H1 (cell line): ENCODE measurements at places on chromosomes 11 and 22.

GRCh38 chr11:97398246-97398645 lies 1008.4 kb downstream of the JRKL start:
- H3K27ac ChIP-seq: no peak overlapping the region
- no peaks in the 10 kb centered on the region for H3K36me3 ChIP-seq
- H3K27me3 ChIP-seq: no peaks in the 10 kb centered on the region
- H3K4me1 ChIP-seq: no peaks in the 10 kb centered on the region
- DNase-seq: no peak

DNA sequence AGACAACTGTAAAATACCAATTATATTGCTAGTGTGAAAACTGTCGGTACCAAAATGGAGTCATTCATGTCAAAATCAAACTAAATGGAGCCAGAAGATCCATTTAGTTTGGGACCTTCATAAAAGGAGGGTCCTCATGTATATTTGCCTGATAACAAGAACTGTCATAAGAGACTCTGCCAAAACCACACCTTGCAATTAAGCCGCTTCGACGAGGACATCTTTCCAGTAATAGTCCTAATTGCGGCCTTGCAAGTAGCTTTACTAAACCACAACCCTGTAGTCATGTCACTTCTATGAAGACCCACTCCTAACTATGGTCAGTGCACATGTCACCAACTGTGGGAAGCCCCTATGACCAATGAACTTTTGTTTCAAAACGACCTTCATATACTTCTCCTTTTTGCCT lies 9.4 kb downstream of the UBQLN3 start:
- H3K36me3 ChIP-seq: no peaks in the 10 kb centered on the region
- H3K27ac ChIP-seq: no peak overlapping the region
- H3K27me3 ChIP-seq: no peaks in the 10 kb centered on the region
- H3K4me3 ChIP-seq: no peak overlapping the region
- DNase-seq: no peak
- no peaks in the 10 kb centered on the region for H3K4me1 ChIP-seq

GRCh38 chr11:118497831-118498230 lies 29.4 kb upstream of the TTC36 start:
- no peak overlapping the region for H3K4me3 ChIP-seq
- no peaks in the 10 kb centered on the region for H3K27me3 ChIP-seq
- H3K36me3 ChIP-seq: peaks cover 77% of the 10 kb centered on the region
- H3K27ac ChIP-seq: no peak overlapping the region
- no peaks in the 10 kb centered on the region for H3K4me1 ChIP-seq

GRCh38 chr11:45062974-45063635 lies 83.3 kb upstream of the PRDM11 start:
- no peaks in the 10 kb centered on the region for H3K36me3 ChIP-seq
- no peak overlapping the region for H3K27ac ChIP-seq
- no peaks in the 10 kb centered on the region for H3K4me1 ChIP-seq
- no peak overlapping the region for H3K4me3 ChIP-seq
- H3K27me3 ChIP-seq: no peaks in the 10 kb centered on the region

GRCh38 chr11:112159098-112160065 lies 4.5 kb downstream of the IL18 start:
- H3K4me3 ChIP-seq: no peak overlapping the region
- H3K27ac ChIP-seq: no peak overlapping the region
- H3K36me3 ChIP-seq: no peaks in the 10 kb centered on the region
- DNase-seq: no peak
- no peaks in the 10 kb centered on the region for H3K4me1 ChIP-seq
